Stimulated activated CD4-positive, alpha-beta T cell treated with anti-CD3 and anti-CD28 coated beads, Interleukin-1b, Interleukin-23, amount 100 ng/mL, for 1 hour (primary cell): ENCODE measurements at places on chromosomes 2 and 18.

DNA sequence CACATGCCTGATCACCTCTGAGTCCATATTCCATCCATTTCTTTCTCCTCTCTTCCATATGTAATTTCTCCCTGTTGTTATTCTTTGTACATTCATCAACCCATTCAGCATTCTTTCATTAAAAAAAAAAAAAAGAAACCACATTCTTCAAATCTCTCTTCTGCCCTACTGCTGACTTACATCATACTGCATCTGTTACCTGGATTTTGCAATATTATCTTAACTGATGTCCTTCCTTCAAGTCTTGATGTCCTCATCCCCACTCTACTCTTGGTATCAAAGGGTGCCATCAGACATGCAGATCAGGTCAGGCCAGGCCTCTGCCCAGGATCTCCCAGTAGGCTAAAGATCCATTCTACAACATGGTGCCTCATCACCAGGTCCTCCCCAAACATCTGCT lies 90.6 kb downstream of the SGPP2 start:
- DNase-seq = no peak

GRCh38 chr2:183034806-183035205 lies 3.5 kb downstream of the NCKAP1 start:
- DNase-seq = no peak

GRCh38 chr2:239302083-239302807 lies 98.6 kb downstream of the HDAC4 start:
- DNase-seq = no peak

DNA sequence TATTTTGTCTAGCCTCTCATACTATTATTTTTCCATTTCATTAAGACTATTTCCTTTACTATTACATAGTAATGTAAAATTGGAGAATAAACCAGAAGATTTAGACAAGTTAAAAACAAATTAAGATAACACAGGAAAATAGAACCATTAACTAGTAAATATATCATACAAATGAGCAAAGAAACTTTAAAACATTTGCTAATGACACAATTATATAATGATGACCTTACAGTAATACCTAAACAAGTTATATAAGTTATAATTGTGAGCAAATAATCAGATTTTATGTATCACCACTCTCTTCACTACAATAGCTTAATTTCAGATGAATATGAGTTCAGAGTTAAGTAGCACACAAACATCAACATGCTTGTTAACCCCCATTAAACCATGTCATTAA lies 72.6 kb upstream of the GRB14 start:
- DNase-seq = no peak

GRCh38 chr2:63465633-63466032 lies 122.6 kb downstream of the WDPCP start:
- no peak for DNase-seq

GRCh38 chr18:23282437-23282781 lies 147.1 kb downstream of the CABLES1 start:
- no peak for DNase-seq

DNA sequence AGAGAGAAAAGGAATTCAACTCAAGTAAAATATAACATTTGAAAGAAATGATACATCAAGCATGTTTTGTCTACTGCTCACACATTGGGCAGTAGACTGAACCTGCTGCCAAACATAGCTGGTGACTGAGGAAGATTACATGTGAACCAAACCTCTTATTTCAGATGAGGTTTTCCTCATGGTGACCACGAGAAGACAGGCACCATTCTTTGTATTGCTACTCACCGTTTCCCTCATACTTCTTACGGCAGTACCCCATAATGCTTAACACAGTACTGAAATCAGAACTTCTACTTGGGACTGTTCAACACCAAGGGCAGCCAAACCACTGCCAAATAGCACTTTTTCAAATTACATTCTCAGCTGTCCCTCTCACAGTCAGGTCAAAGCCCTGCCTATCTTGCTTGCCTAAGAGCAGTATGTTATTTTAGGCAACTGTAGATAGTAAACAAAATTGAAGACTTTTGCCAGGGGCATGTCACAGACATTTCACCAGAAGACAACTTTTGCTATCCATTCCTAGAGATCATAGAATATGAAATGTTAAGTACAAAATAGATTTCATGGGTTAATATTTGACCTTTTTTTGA lies 167.1 kb upstream of the DOK6 start:
- DNase-seq = no peak
